ENCODE measurements at places on chromosomes 12 and 14.

- no peaks in the 10 kb centered on the region for H3K36me3 ChIP-seq
- peaks cover 14% of the 10 kb centered on the region for H3K4me1 ChIP-seq
- no peak within 1 kb of the TSS for H3K27ac ChIP-seq
- peak within 1 kb of the TSS; percentile 41 for H3K4me3 ChIP-seq
These were observed at the start of gene RIPK3 for GRCh38 chr14:24339284-24340151. Gene RIPK3, minus strand, starts transcription at chr14:24339991. Its CDS starts 165 bp downstream, at chr14:24339826.

DNA sequence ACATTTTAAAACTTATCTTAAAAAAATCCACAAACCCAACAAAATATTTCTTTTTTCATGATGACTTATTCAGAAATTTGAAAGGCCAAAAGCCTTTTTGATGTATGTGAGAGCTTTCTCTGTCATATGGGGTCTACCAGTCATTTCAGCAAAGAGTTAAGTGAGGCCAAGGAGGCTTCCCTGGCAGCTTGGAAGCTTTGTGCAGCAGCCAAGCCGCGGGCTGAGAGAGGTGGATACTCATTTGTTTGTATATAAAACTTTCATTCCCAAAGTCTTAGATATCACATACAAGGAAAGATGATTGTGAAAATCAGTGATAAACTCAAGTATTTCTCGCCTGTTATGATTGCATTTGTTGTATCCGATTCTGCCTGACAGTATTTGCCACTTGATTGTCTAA is 48.5 kb upstream of the RNU6-8 start:
- no peak for DNase-seq
- no peaks in the 10 kb centered on the region for H3K27me3 ChIP-seq
- no peak overlapping the region for H3K4me3 ChIP-seq
- no peak overlapping the region for H3K27ac ChIP-seq
- H3K36me3 ChIP-seq = no peaks in the 10 kb centered on the region

GRCh38 chr14:62684376-62684775 is 360.9 kb downstream of the KCNH5 start:
- H3K4me3 ChIP-seq = no peak overlapping the region
- H3K27me3 ChIP-seq = no peaks in the 10 kb centered on the region
- H3K4me1 ChIP-seq = no peaks in the 10 kb centered on the region
- no peak for DNase-seq
- H3K27ac ChIP-seq = no peak overlapping the region
- H3K36me3 ChIP-seq = no peaks in the 10 kb centered on the region

GRCh38 chr12:58302487-58303011 is 361.2 kb downstream of the ATP23 start:
- H3K27me3 ChIP-seq = no peaks in the 10 kb centered on the region
- no peak overlapping the region for H3K27ac ChIP-seq
- H3K36me3 ChIP-seq = no peaks in the 10 kb centered on the region
- H3K4me1 ChIP-seq = no peaks in the 10 kb centered on the region
- no peak for DNase-seq
- H3K4me3 ChIP-seq = no peak overlapping the region

DNA sequence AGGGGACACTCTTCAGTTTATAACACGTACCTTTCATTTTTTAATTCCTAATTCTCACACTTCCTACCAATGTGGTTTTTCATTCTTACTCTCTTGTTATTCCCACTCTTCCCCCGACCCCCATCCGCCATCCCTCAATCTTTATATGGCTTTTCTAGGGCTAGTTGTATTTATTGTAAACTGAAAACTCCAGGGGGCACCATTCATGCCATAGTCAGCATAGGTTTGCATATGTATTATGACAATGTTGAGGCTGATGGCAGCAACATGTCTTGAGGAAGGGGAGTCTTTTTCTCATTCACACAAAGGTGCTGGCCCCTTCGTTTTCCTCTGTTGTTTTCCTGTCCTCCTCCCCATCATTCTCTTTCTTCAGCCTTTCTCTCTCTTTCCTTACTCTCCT is 27.7 kb upstream of the LTA4H start:
- DNase-seq = no peak
- no peak overlapping the region for H3K27ac ChIP-seq
- no peak overlapping the region for H3K4me3 ChIP-seq
- H3K4me1 ChIP-seq = no peaks in the 10 kb centered on the region

Data from tibial artery (tissue), 4 donors.